ENCODE measurements at places on chromosomes 12 and 14.

DNA sequence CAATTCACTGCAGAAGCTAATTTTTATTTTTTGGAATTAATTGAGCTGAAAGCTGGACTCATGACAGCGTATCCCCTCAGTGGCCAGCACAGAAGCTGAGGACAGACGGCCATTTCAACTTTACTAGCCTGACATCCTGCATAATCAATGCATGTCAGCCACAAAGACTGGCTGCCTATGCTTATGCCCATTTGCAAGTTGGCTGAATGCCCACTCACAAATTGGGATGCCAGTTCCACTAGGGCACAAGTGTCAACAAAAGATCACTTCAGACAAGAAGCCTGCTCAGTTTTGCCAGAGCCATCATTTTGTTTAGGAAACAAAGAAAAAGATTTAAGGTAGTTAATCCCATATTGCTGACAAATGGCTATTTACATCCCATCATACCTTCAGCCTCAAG is 417.6 kb downstream of the NOVA1 start:
- DNase-seq: no peak

DNA sequence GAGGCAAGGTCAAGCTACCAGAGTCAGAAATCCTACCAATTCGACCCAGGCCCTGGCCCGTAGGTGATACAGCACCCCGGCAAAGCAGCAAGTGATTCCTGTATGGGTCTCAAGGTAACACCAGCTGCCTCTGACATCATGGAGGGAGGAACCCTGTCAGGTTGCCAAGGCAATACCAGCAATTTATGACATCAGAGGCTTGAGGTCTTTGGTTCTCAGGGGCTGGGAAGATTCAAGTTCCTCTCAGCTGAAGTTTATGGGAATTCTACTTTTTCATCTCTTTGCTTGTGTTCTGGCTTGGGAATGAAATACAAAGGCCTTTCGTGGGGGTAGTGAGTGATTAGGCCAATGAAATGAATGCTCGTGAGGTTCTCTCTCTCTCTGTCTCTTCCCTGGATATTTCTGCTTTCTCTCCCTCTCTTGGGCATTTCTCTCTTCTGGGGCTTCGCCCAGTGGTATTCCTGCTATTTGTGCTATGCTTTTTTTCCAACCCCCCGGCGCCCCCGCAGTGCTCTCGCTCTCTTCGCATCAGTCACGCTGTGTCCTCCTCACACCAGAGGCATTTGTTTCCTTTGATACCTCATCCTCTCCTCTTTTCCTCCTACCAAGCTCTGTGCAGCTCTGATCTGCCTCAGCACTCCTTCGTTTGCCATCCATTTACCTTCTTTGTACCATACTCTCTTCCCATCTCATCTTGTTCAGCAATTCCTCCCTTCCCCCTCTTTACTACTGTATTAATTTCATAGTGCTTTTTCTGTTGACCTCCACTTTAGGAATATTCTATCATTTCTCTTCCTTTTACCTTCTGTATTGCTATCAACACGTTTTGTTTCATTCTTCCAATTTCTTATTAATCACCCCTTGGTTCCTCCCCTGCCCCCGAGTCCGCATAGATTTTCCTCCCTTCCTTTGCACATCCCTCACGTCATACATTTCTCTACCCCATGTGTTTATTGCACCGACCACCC is 2.9 kb downstream of the ZFHX2 start:
- DNase-seq: peak; percentile 21

DNA sequence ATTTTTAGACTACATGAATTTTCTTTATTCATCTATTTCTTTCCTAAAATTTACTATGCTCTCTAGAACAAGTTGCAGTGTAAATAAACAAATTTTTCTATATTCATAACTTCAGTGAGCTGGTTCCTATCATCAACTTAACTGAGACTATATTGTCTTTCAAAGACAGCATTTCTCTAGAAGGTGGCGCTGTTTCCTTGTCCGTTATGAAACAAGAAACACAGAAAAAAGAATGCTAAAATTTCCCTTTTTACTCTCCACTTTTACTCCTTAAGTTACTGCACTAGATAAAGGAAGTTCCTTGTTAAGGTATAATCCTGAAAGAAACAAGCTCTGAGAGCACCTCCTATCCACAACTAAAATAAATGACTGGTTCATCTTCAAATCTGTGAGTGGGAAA is 8.2 kb upstream of the CLEC2A start:
- DNase-seq: no peak

DNA sequence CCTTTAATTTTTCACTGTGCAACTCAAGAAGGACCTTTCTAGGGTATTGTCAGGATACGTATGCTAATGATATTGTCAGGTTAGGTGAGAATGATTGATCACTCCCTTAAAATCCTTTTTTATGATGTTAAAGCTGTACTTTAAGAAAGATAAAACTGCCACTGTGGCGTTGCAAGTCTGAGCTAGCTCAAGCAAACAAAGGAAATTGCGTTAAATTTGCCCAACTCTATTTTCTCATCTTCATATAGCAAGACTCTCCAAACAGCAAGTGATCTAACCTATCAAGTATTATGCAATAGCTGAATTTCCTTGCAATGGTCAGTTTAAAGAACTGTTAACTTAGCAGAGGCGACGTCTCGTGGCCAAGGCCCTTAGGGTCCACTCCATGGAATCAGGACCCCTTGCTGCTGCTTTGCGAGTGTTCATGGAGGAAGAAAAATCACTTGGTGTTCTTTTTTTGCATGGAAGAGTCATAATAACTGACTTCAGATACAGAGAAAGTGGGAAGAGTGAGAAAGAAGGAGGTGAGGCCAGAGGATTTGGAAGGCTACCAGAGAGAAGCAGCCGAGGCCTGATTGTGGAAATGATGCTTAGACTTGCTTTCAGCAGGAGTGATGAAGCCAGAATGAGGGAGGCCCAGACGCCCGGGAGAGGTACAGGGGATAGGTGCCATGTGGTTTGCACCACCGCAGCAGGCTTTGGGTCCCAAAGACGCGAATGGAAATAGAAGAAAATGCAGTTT is 2.5 kb downstream of the TRAF3 start:
- DNase-seq: no peak

DNA sequence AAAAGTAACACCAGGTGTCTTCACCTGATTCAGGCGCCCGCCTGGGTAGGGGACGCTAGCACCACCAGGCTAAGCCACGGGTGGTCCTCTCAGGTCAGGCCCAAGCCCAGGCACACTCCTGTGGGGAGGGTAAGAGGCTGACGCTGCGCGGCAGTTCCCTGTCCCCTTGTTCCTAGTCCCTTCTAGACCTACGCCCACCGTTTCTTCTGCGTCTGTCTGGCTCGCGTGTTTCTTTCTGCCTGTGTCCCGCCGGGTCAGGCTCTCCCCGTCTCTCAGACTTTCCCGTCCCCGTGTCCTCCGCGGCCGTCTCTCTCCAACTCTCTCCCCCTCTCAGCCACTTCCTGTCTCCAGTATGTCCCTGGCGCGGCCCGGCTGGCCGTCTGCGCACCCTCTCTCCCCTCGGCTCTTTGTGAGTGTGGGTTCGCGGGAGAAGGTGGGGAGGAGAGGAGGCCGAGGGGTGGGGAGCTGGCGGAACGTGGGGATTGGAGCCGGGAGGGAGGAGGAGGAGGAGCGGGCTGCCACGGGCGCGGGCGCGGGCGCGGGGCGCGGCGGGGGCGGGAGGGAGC is 3.1 kb upstream of the TNS2 start:
- DNase-seq: peak; percentile 90

DNA sequence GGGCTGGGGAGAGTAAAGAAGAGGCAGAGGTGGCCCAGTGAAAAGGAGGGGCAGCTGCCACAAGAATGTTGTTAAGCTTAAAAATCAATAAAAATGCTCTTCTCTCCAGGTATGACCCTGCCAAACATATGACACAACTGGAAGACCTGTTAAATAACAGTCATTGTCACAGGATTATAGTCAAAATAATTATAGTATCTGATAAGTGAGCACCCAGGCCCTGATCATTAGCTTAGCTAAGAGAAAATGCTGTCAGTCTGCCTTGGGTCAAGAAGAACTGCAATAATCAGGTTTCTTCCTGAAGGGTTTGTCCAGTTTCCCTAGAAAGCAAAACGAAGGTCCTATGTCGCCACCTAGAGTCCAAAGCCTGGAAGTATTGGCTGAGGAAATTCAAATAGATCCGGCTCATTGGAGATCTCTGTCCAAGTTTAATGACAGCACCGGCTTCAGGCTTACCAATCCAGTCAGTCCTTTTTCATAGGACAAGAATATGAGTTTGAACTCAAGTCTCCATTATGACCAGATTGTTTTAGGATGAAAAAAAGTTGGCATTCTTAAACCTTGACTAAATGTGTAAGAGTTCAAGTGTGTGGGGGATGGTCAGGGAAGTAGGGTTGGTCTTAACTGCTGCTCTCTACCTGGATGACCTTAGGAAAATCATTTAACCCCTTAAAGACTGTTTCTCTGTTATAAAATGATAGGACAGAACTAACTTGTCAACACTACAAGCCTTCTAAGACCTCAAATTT is 22.5 kb upstream of the NKX2-8 start:
- DNase-seq: peak; percentile 84

GRCh38 chr12:67459173-67459572 is 189.4 kb upstream of the DYRK2 start:
- DNase-seq: no peak

- DNase-seq: peak; percentile 44
These were observed 176.0 kb downstream of the CHST11 start for GRCh38 chr12:104632724-104633201.

- DNase-seq: no peak
These were observed 106.2 kb downstream of the SMOC1 start for GRCh38 chr14:69985463-69985862.

GRCh38 chr12:57687862-57688261 is 6.1 kb upstream of the OS9 start:
- no peak for DNase-seq

DNA sequence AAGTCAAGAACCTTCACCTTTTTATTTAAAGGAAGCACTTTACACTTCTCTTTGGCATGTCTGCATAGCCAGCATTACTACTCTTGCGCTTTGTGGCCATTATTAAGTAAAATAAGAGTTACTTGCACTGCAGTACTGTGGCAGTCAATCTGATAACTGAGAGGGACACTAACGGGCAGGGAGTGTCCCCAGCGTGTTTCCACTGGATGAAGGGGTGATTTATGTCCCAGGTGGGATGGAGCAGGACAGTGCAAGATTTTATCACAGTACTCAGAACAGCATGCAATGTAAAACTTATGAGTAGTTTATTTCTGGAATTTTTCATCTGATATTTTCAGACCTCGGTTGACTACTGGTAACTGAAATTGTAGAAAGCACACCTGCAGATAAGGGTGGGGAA is 8.1 kb upstream of the M6PR start:
- DNase-seq: no peak

DNA sequence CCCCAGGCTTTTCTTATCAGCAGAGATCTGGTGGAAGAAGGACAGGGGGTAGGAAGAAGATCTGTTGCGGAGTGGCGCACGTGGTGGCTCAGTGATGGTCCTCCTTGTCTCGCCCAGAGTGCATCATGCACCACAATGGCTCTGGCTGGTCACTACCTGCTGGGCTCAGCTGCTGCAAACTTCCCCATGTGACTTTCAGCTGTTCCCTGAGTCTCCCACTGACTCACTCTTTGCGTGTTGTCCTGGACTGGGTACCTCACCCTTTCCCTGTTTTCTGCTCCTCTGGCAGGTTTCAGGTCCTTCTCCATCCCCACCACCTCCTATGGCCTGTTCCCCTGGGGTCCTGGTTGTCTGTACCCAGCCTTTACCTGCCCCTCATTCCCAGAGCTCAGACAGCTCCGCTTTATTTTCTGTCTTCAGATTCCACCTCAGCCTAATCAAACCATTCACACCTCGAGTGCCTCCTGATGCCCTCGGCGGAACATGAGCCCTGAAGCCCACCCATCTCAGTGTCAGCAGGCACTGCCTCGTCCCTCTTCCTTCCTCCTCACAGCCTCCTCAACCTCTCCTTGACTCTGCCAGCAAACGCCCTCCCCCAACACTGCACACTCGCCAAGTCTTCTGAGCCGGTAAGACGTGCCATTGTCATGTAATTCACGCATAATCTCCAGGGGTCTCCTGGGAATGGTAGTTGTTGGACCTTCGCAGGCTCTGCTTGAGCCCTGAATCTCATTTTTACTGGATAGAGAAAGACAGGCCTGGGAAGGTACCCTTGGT is 1.8 kb downstream of the C1R start:
- no peak for DNase-seq

DNA sequence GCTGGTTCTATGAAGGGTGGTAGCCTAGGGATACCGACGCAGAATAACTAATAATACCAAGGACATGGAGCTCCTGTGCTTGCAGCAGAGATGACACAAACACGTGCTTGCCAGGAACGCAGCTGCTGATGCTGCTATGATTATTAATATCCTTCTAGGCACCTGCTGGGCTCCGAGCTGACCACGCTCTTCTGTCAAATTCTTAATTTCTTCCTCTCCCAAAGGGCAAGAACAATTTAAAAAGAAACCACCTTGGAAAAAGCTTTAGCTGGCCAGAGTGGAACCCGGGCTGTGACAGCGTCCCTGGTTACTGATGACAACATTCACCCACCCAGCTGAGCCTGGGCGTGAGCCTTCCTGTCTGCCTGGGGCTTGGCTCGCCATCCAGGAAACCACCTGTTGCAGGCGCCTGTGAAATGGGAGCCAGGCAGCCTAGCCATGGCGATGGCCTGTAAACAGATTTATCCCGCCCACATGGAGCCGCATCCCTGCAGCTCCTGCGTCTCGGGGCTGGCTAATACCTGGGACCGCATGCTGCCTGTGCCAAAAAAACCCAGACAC is 28.8 kb downstream of the CLMN start:
- no peak for DNase-seq

DNA sequence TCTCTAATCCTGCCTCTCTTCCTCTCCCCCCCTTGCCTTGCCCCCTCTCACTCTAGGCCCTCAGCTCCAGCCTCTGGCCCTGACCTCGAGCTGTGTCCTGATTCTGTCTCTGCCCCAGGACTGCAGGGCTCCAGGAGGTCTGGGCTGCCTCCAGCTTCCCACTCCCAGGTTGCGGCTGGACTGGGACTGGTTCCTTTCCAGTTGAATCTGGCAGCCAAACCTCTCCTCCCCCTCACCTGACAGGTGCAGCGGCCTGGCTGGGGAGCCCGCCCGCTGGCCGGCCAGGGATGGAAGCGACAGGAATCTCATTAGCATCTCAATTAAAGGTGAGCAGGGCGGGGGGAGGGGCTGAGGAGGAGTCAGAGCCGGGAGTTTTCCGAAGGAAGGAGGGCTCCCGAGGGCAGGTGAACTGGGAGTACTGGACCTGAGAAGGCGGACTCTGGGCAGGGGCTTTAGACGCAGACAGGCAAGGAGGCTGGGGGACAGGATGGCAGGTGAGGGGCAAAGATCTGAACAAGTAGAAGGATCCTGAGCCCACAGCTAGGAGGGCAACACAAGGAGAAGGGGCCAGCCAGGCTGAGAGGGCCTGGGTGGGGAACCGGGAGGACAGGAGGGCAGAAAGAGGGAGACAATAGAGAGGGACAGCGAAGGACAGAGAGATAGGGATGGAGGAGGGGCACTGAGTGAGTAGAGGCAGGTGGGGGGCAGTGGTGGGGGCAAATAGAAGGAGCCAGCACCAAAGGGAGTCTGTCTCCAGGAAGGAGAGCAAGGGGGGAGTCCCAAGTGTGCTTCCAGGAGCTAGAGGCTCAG is at the start of gene SCNN1A:
SCNN1A (minus strand) TSS at position 295 of the 810 bp plus-strand sequence. CDS start 780 bp downstream, outside the sequence.
- DNase-seq: no peak

DNA sequence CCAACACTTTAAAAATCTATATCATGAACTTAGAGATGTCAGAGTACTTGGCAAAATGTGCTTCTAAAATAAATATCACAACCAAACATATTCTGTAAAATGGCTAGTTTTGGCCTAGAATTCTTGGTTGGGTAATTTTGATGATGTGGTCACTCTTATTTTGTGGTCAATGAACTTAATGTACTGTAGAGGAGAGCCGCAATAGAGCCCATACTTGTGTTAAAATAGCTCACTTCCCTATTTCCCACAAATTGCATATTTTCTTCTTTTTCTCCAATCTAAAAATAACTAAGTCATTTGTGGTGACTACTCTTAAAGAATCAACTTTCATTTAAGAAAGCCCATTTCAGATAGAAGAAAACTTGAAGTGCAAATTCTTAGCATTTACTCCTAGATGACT is 619.4 kb downstream of the CCER1 start:
- DNase-seq: no peak

All from AG08395 (cell line).